ENCODE measurements at places on chromosomes 7 and 10.

GRCh38 chr7:3294432-3295100 lies 6.5 kb upstream of the SDK1 start:
- DNase-seq: no peak

- no peak for DNase-seq
Observed at GRCh38 chr10:77104459-77104980, 533.1 kb downstream of the KCNMA1 start.

DNA sequence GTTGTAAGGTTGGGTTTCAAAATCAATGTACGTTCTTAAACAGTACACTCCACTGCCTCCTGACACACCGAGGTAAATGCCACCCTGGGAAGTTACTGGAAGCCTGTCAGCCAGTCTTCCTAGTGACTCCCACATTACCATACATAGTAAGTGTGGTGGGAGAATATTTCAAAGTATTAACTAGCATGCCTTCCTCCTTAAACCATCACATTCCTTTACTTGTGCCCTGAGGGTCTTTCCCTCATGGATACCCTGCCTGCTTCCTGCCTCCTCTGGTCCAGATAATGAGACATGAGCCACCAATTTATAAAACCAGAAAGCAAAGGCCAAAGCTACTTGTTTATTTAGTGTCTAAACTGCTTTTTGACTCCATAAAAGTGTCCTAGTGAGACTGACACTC lies 23.3 kb upstream of the SORCS3 start:
- DNase-seq: no peak

DNA sequence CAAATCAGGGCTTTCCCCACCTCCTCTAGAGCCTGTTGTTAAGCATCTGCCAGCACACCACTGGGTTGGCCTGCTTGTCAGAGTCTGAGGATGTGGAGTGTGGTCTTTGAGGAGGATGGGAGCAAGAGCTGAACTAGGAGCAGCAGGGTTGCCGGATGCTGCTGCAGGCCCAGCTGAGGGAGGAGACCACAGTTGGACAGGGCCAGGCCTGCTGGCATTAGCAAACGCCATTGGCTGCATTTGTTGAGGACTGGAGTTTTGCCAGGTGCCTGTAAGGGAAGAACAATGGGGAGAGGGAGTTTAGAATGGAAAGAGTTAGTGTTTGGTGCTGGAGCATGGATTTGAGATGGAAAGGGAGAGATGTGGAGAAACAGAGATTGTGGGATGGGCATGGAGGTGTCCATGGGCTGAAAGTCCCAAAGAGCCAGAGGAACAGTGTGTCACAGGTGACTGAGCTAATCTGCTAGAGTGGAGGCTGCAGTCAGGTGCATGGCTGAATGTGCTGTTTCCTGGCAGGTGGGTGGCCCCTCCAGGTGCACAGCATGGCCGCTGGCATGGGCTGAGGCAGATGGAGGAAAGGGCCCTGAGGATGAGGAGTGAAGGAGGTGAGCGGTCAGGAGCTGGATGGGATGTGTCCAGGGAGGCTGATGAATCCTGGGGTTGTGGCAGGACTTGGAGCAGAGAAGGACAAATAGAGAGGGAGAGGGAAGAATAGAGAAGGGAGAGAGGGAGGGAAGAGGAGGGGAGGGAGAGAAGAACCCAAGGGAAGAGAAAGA lies 40.7 kb downstream of the LEP start:
- DNase-seq: no peak

DNA sequence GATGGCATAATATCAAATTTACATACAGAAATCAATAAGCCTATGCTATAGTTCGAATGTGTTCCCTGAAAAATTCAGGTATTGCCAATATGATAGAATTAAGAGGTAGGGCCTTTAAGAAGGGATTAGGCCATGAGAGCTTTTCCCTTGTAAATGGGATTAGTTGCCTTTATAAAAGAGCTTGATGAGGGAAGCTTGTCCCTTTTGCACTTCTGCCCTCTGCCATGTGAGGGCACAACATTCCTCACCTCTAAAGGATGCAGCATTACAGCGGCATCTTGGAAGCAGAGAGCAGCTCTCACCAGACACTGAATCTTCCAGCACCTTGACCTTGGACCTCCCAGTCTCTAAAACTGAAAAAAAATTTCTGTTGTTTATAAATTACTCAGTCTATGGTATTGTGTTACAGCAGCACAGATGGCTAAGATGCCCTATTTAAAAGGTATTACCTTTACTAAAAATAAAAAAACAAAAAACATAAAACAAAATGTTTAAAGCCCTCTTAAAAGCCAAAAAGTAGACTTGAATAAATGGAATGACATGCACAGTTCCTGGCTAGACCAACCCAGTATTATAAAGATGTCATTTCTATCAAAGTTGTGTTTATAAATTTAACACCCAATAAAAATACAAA lies 909.6 kb downstream of the REEP3 start:
- peak; percentile 26 for DNase-seq

GRCh38 chr10:10873915-10874314 lies 143.8 kb upstream of the CELF2 start:
- no peak for DNase-seq

GRCh38 chr10:123958241-123958640 lies 66.6 kb upstream of the CPXM2 start:
- DNase-seq: no peak

DNA sequence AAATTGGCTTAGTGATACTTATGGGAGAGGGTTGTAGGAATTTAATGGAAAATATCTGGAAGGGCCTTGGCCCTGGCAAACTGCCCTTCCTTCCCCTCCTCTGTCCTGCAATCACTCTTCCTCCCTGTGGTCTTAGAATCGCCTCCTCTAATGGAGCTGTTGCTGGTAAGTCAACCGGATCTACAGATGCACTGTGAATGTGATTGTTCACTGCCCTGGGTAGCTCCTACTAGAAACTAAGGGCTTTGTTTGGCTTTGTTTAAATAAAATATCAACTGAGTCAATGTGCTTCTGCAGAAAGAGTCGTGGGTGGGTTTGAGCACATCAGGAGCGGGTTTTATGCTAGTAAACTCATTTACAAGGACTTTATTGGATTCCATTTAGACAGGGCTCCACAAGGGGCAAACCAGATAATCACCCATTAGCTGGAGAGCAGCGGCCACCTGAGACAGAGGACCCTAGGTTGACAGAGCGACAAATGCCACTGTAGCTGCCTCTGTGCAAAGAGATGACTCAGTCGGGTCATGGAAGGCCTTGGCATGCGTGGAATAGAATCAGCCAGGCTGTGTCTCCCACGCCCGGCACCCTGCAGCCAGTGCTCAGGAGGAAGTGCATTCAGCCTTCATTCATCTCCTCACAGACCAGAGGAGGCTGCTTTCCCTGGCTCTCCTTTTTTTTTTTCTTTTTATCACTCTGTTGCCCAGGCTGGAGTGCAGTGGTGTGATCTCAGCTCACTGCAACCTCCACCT lies 97.9 kb downstream of the GAD2 start:
- DNase-seq: no peak

DNA sequence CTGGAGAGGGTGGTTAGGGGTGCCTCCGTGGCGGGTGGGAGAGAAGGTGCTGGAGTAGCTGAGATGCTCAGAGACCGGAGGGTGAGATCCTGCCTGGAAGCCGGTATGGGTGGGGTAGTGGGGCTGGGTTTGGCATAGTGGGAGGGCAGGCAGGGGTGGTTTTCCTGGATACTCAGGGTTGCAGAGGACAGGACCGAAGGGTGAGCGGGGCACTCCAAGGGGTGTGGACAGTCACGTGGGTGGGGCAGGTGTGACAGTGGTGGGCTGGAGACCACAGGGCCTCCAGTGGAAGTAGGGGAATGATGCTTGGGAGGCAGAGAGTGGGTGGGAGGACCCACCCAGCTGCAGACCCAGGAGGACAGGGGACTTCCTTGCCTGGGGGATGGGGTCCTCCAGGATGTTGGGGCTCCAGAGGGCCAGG lies 1.9 kb downstream of the SCART1 start:
- no peak for DNase-seq

GRCh38 chr7:120227255-120227654 lies 45.7 kb upstream of the KCND2 start:
- DNase-seq: no peak

- no peak for DNase-seq
Observed at GRCh38 chr10:107553470-107553869, 389.0 kb upstream of the SORCS1 start.

GRCh38 chr7:152541892-152542291 lies 106.1 kb upstream of the KMT2C start:
- DNase-seq: no peak

DNA sequence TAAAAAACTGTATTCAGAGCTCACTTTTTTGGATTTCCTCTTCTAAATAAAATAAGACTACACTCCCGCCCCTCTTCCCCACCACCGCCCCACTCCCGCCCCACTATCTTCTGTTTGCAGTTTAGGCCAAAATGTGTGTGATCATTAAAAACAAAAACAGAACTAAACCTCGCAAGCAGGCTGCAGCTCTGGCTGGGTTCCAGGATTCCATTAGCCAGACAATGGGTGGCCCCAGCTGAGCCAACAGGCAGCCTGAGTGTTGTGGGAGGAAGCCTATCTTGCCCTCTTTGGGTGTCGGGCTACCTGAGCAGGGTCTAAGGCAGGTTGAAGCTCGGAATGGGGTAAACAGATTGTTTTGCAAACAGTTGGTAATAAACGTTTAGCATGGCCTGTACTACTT lies 41.7 kb downstream of the ARL4A start:
- no peak for DNase-seq

- DNase-seq: no peak
Observed at GRCh38 chr7:2256306-2257045, 14.4 kb downstream of the NUDT1 start.

- no peak for DNase-seq
Observed at GRCh38 chr7:48140001-48140681, 31.1 kb upstream of the ABCA13 start.

GRCh38 chr7:148204639-148205304 lies 385.8 kb upstream of the C7orf33 start:
- DNase-seq: no peak

- DNase-seq: no peak
Observed at GRCh38 chr10:110151971-110152370, 55.4 kb upstream of the MXI1 start.

DNA sequence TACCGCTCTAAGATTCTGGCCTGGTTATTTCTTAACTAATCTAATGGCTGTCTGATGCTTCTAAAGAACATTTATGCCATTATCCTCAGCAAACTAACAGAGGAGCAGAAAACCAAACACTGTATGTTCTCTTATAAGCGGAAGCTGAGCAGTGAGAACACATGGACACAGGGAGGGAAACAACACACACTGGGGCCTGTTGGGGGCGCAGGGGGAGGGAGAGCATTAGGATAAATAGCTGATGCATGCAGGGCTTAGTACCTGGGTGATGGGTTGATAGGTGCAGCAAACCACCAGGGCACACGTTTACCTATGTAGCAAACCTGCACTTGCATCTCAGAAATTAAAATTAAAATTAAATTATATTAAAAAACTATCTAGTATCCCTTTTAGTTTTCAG lies 853.5 kb downstream of the GATA3 start:
- DNase-seq: no peak

DNA sequence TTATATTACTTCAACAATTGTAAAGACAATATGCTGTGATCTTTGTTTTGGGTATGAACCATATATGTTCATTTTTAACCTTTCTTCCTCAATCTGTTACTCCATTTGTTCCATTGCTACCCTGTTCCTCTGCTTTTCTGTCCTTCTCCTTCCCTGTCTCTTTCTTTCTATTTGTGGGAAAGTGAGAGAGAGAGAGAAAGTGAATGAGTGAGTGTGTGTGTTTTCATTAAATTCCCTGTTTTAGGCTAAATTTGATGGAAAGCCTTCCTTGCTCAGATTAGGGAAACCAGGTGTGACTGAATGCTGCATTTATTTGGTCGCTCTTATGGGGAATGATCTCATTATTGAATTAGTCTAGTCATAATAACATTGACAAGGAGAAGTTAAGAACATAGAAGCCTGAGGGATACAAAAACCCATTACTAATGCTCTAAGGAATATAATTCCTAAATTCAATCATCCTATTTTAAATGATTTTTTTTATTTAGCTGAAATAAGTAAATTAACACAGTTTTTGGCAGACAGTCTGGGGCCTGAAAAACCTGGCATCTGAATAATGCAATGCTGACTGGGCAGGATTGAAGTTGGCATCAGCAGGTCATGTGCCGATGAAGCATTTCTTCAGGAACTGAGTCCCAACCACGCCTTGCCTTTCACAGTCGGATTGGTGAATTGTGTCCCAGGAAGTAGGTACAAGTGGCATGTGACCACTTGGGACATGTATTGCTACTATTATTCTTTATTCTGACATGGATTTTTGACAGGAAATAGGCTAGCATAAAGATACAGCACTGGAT lies 117.6 kb upstream of the LRGUK start:
- DNase-seq: no peak

DNA sequence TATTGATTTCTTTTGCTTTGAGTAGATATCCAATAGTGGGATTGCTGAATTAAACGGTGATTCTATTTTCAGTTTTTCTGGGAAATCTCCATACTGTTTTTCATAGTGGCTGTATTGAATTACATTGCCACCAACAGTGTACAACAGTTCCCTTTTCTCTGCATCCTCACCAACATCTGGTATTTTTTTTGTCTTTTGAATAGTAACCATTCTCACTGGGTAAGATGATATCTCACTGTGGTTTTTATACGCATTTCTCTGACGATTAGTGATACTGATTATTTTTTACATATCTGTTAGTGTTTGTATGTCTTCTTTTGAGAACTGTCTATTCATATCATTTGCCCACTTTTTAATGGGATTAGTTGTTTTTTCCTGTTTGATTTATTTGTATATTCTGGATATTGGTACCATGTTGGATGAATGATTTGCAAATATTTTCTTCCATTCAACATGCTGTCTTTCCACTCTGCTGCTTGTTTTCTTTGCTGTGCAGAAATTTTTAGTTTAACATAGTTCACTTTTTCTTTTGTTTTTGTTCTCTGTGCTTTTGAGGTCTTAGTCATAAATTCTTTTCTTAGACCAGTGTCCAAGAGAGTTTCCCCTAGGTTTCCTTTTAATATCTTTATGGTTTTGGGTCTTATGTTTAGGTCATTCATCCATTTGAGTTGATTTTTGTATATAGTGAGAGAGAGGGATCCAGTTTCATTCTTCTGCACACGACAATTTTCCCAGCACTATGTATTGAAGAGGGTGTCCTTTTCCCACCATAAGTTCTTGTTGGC lies 584.7 kb downstream of the PHTF2 start:
- no peak for DNase-seq

DNA sequence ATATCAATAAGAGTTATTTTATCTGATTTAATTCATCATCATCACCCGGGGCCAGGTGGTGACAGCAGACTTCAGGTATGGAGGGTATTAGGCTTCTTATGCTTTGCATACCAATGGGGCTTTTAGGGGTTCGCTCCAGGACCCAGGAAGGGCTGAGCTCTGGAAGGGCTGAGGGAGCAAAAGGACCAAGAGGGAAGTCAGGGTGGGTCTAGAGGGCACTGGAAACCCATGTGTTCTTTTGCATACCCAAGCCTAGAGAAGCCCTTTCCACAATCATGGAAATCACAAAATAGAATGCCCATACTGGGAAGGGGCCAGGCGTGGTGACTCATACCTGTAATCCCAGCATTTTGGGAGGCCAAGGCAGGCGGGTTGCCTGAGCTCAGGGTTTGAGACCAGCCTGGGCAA lies 30.9 kb upstream of the VCL start:
- DNase-seq: no peak

Data from NAMALWA (cell line).